H4 (cell line): ENCODE measurements at places on chromosomes 1 and 21. TPM values are rescaled to one million over a fixed set of nuclear protein-coding genes. Genes with fewer than 3 reads are reported as not detected.

DNA sequence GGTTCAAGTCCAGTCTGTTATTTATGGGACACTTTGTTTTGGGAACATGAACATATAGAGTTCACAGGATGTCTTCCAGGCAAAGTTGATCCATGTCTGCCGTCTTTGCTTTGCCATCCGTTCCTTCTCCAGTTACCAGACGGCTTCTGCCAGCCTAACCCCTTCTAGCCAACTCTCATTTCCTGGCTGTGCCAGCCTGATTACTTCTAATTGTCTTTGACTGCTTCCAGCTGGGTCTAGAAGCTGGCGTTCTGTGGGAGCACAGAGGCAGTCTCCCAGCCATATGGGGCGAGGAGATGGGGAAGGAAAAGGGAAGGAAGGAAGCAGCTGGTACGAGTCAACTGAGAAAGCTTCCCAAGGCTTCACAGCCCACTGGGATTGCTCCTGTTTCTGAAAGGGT, 3.1 kb upstream of the HUNK start:
- DNase-seq, result no peak

Gene MAP3K21
- total RNA-seq, result 2.6 and 5.1 TPM in 2 replicates

- DNase-seq, result peak; percentile 49
Observed at GRCh38 chr1:98468111-98468717, 193.3 kb upstream of the SNX7 start.

Gene TESK2
- 1.5 and 2.7 TPM in 2 replicates for total RNA-seq

GRCh38 chr1:217469983-217470382, 160.9 kb downstream of the GPATCH2 start:
- DNase-seq, result no peak

GRCh38 chr1:215151841-215152549, 69.5 kb downstream of the KCNK2 start:
- no peak for DNase-seq

GRCh38 chr1:159012495-159012894, 2.8 kb downstream of the IFI16 start:
- DNase-seq, result no peak

- DNase-seq, result no peak
Observed at GRCh38 chr1:156684227-156684782, 7.1 kb upstream of the NES start.

Gene S100B
- not detected in 2 replicates for total RNA-seq

DNA sequence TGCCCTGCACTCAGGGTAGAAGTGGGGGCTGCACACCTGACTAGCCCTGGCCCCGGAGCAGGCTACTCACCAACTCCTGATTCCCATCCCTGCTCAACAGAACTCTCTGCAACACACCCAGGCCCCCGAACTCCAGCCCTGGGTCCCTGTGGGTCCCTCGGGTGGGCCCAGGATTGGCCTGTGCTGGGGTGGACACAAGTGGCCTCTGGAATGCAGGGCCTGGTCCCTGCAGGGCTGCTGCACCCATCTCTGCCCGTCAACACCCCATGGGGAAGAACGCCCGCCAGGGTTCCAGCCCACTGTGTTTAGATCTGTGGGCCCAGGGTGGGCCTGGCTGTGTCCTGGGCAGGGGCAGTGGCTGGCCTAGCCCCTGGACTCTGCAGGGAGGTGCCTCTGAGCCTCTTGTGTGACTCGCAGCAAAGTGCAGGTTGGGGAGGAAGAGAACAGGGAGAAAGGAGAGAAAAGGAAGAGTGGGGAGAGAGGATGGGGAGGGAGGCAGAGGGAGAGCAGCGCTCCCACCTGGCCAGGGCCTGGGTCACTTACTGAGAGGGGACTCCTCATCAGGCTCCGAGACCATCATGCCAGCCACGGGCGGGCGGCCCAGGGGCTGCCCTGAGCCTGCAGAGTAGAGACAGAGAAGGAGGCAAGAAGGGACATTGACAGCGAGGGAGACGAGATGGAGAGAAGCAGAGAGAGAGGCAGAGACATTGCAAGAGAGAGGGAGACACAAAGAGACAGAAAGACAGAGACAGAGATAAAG, 43.9 kb downstream of the HSPG2 start:
- DNase-seq, result no peak

- no peak for DNase-seq
Observed at GRCh38 chr21:15839026-15839425, 109.2 kb downstream of the USP25 start.

Gene S100A3
- 5.2 and 5.3 TPM in 2 replicates for total RNA-seq

DNA sequence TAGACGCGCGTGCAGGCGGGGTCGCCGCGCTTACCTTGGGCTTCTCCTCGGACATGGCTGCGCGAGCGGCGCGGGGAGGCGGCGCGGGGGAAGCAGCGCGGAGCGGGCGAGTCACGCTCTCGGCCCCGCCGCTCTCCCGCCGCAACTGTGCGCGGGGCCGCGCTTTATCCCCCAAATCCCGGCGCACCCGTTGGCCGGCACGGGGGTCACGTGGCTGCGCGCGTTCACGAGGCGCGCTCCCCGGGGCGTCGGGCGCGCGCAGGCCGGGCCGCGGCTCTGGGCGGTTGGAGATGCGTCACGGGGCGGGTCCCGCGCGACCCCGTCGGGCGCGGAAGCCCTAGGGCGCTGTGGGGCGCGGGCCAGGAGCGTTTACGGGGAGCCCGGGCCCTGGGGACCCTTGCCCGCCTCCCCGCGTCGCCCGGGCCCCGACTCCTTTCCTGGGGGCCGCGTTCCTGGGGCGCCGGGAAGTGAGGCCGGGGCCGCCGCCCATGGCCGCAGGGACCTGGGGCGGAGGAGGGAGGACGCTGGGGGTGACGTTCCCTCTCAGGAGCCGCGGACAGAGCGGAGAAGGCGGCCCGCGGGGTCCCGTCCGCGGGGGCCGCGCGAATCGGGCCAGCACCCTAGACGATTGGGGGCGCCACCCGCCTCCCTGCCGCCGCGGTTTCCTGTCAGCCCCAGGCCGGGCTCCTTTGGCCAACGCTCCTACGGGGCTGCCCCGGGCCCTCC, at the start of gene SUMO3:
Gene SUMO3 (minus strand): TSS at position 149 of the 726 bp plus-strand sequence. CDS start 94 bp downstream, at position 55.
- DNase-seq, result peak; percentile 64

Gene ZNF593OS
- total RNA-seq, result not detected in 2 replicates

- no peak for DNase-seq
Observed at GRCh38 chr1:200883118-200883517, 10.3 kb downstream of the GPR25 start.

Gene RXFP4
- total RNA-seq, result not detected in 2 replicates

DNA sequence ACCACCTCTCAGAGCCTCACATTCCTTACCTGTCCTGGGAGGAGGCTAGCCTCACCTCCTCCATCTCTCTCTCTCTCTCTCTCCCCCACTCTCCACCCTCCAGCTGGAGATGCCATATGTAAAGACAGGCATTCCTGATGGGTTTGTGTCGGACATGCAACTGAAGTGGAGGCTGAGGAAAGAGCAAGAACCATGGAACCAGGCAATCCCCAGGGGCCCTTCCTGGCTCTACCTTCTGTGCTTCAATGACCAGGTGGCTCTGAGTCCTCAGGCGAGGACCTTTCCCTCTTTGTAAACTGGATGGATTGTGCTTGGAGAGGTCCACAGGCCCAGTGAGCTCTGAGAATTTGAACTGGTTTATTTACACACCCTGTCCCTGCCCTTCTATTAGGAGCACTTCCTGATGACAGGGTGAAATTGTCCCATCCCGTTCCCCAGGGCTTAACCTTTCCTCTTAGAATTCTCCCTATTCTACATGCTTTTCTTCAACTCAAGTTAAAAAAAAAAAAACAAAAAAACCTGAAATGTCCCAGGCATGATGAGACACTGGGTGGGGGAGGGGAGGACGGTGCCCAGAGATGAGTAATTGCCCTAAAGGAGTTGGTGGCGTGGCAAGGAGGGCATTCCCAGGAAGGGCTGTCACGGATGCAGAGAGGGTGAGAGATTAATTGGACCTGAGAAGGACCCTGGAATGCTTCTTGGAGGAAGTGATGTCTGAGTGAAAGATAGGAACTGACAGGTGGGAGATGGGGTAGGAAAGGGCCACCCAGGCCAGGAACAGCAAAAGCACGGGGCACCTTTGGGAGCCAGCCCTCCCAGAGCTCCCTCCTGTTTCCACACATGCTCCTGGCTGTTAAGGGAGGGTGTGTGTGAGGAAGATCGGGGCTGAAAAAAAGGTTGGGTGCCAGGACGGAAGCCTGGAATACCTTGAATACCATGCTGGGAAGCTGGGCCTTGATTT, 50.2 kb upstream of the WASF2 start:
- peak; percentile 82 for DNase-seq

DNA sequence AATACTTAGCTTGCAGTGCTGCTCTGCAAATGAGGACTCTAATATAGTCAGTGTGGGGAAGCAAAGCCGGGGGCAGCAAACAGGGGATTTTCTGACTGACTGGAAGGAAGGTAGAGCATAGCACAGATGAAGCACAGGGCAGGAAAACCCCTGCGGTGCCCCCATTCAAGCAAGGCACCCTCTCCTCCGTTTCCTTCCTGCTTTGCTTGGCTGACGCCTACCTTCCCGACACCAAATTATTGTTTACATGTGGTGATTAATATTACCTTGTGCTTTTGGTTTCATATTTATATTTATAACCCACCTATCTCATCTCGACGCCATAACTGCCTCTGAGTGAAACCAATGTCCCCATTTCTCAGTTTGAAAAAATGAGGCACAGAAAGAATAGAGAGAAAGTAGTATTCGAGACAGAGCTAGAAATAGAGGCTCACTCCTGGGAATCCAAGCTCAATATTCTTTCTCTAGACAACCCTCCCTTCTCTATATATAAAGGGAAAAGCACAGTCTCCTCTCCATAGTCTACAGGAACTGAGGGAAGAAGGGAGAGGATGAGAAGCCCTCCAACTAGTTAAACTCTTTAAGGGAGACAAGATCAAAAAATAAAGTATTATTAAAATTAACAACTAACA, 41.3 kb downstream of the PIK3C2B start:
- DNase-seq, result no peak

Gene SAMSN1
- total RNA-seq, result 0.08 and 0.58 TPM in 2 replicates

DNA sequence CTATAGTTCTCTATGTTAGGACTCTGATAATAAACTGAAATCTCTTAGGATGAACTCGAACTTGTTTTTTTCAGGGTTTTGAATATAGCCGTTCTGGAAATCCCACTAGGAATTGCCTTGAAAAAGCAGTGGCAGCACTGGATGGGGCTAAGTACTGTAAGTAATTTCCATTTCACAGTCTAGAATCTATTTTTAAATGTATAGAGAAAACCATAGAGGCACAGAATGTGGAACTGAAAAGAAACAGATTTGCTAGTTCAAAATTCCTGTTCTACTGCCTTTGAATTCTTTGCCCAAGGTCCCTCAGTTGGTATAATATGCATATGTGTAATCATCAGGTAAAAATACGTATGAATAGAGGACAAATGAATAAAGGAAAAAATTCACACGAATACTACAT, 4.8 kb downstream of the CTH start:
- no peak for DNase-seq

- DNase-seq, result no peak
Observed at GRCh38 chr1:20846461-20847374, 59.6 kb upstream of the HP1BP3 start.
